Activated naive CD8-positive, alpha-beta T cell treated with anti-CD3 and anti-CD28 coated beads, Interleukin-2, amount 50 U/mL, for 24 hours (primary cell): ENCODE measurements at places on chromosomes 4 and X.

- DNase-seq = no peak
Measured at GRCh38 chr4:153464068-153464467, 2.1 kb upstream of the TMEM131L start.

DNA sequence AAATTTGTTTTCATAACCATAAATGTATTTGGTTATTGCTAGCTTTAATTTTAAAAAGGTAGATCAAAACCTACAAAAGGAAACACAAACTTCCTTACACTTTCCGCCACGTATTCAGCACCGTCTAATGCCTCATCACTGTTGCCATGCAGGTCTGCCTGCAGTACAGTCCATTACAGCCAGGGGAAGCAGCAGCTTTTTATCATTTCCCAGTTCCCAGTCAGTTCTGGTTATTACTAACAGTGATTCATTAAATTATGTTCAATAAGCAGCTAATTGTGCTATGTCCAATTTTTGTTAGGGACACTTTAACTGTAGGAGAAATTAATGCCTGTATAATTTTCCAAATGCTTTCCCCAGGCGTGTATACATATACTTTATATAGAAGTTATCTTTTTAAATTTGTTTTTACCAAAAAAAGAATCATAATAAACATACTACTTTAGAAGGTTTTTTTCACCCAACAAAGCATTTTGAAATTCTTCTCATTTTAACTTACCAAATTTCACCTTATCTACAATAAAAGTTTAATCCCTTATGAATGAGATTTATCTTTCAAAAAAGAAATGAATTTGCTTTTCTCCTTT lies 93.3 kb downstream of the ANXA3 start:
- DNase-seq = peak; percentile 44

GRCh38 chr4:46994007-46994405 lies 625 bp upstream of the GABRA4 start:
- no peak for DNase-seq

DNA sequence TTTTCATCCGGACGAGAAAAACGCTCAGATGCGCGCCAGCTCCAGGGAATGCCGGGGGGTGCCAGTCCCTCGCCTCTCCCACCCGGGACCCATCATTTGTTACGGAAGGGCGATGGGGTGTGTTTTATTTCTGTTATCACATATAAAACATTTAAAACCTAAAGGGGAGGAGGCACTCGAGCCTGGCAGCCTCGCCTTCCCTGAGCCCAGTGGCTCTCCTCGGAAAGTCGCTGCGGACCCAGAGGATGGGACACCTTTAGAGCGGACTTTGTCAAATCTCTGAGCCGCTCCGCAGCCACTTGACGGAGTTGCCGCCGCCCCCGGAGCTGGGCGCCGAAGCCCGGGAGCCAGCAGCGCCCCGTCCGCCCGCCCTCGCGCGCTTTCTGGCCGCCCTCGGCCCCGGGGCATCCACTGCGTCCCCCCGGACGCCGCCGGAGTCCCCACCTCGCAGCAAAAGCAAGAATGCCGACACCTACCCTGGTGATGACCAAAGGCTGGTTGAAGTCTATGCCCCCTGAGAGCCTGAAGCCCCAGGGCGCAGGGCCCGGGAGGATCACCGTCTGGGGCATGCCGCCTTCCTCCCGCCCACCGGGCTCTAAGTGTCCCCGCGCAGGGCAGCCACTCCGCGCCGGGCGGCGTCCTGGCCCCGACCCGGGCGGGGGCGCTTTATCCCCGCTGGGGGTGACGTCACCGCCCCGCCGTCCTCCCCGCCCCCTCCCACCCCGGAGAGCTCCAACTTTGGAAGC lies at the start of gene PDLIM3:
PDLIM3 (minus strand) TSS at position 642 of the 746 bp plus-strand sequence; CDS start at position 569, 73 bp downstream.
- DNase-seq = peak; percentile 4

DNA sequence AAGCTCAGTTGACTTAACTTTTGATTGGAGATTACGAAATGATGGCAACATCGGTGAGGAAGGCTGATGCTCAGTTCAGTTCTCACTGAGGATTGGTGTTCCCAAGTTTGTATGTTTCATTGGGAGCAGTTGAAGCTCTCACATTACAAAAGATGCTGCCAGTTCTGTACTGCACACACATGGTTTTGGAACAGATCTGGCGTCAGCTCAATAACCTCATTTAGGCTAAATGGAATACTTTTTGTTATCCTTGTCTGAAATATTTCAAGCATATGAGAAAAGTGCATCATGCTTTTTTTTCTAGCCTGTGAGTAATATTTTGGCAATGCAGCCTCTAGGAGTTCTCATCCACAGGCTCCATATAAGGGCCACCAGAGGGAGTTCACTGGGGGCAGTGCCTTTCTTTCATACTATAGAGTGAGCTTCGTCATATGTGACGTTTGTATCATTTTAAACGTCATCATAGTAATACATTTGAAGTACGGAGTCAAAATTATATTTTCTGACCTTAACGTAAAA lies 4.1 kb downstream of the ENPEP start:
- DNase-seq = no peak

DNA sequence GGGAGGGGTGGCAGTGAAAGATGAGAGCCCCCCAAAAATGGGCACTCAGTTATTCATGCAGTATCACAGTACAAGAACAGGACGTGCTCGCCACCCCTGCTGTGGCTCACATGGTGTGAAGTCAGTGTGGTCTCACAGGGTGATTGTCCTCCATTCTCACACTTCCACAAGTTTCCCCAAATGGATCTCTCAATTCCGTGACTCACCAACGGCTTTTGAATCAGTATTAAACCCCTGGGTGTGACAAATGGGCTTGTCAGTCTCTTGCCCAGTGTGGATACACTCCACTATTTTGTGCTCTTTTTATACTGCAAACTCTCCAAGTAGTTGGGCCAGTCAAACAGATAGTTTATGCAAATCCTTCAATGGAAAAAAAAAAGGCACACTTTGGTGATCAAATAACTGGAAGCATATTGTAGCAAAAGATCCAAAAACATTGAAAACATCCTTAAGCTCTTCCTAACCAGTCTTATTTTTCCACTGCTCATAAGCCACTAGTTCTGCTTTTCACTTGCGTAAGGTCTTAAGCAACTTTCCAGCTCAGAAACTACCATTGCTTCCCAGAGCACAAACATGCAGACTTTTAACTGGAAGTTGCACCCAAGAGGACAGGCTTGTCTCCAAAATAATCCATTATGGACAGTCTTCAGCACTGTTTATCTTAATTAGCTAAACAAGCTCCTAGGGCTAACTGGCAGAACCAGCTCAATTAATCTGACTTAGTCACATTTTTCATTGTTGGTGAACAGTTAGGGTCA lies 365.7 kb downstream of the PPP3CA start:
- DNase-seq = no peak

GRCh38 chrX:39749135-39749534 lies 348.6 kb downstream of the BCOR start:
- DNase-seq = no peak

GRCh38 chrX:7378406-7378805 lies 230.5 kb upstream of the PUDP start:
- no peak for DNase-seq

- DNase-seq = no peak
Measured at GRCh38 chr4:112793033-112793432, 156.1 kb downstream of the LARP7 start.

DNA sequence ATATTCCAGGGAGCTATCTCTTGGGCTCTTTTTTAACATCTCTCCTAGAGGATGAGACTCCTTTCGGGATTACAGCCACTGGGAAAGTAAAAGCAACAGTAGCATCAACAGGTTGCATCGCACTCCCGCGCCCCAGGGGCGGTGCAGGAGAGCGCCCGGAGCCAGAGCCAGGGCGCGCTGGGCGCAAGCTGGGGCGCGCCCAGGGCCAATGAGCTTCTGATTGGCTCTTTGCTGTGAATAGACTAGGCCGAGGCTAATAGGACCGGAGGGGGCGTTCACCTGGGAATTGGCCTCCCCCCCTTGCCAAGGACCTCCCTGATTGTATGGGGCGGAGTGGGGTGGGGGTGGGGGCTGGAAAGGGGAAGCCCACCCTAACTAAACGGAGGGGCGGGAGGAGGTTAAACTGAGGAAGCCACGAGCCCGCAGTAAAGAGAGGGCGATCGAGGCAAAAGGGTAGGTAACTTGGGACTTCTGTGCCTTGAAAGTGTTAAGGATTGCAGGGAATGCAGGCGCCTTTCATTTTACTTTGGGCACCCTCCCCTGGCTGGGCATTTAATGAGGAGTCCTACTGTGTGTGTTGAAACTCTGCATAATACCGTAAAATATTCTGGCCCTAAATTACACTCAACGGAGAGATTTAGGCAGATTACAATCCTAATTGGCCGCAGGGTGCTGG lies 1.1 kb upstream of the ATOH1 start:
- DNase-seq = no peak

- DNase-seq = no peak
Measured at GRCh38 chrX:39877905-39878304, 219.9 kb downstream of the BCOR start.

DNA sequence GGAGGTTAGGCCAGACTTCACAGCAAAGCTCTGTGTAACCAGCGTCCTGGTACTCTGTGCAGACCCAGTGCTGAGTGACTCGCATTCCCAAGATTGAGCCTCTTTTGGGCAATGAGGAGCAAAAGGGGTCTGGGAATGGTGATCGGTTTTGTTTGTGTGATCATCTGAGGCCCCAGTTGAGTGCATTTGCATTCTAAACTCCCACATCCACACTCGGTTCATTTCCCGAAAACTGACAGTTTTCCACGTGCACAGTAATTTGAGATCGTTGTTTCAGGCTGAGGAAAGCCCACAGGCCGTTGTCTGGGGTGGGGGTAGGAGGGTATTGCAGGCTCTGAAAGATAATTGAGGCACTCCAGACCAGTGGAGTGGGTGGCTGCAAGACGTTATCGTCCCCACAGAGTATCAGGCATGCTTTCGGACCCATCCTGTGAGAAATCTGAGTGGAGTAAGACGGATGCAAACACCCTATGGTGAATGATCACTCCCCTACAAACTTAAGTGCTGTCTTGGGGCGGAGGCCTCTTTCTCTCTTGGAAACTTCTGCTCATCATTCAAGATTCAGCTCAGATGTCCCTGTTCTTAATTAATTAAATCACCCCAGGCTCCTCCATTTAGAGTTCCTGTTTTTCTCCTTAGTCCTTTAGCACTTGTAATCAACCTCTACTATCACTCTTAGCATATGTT lies 96.1 kb downstream of the AFF1 start:
- no peak for DNase-seq

DNA sequence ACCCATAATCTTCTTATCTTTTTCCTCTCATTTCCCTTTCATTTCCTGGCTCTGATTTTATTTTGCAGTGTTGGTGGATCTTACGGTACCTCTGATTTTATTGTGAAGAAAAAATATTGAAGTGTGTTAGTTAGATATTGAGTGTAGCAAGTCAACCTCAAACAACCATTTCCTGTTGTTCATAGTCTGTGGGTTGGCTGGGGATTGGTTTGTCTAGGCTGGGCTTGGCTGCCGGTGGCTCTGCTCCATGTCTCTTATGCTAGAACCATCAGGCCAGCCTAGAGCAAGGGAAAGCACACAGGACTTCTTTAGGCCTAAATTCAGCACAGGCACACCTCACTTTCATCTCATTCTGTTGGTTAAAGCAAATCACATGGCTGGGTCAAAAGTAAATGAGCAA lies 383.1 kb upstream of the LCORL start:
- DNase-seq = no peak

GRCh38 chr4:26741491-26741871 lies 119.2 kb upstream of the STIM2 start:
- no peak for DNase-seq
